Naive thymus-derived CD8-positive, alpha-beta T cell (primary cell): ENCODE measurements at places on chromosomes 4 and X. TPM values are rescaled to one million over a fixed set of nuclear protein-coding genes. Genes with fewer than 3 reads are reported as not detected.

SYTL4 gene
- polyA plus RNA-seq: not detected

SSX2 gene
- not detected for polyA plus RNA-seq

MUC7 gene
- not detected for polyA plus RNA-seq

FAM241A gene
- polyA plus RNA-seq: 4.1 TPM

MFSD8 gene
- 7.8 TPM for polyA plus RNA-seq

RNF128 gene
- polyA plus RNA-seq: not detected

RTL3 gene
- polyA plus RNA-seq: not detected

POU3F4 gene
- not detected for polyA plus RNA-seq

GRCh38 chrX:31092970-31093638 lies 21.3 kb upstream of the FTHL17 start:
- DNase-seq: no peak

GRCh38 chr4:138138774-138139173 lies 103.4 kb downstream of the SLC7A11 start:
- DNase-seq: no peak

- no peak for DNase-seq
Observed at GRCh38 chr4:77671051-77671450, 65.4 kb downstream of the CXCL13 start.

- no peak for DNase-seq
Observed at GRCh38 chr4:149349541-149349940, 466.1 kb downstream of the IQCM start.

- no peak for DNase-seq
Observed at GRCh38 chr4:38605181-38605752, 58.7 kb upstream of the KLF3 start.

- no peak for DNase-seq
Observed at GRCh38 chr4:153137677-153138630, 66.3 kb upstream of the TRIM2 start.

GRCh38 chr4:168511780-168512489 lies 15.1 kb downstream of the PALLD start:
- DNase-seq: peak; percentile 79

GRCh38 chrX:153649915-153650782 lies 3.1 kb downstream of the DUSP9 start:
- no peak for DNase-seq

GRCh38 chr4:66585767-66586166 lies 915.5 kb upstream of the EPHA5 start:
- no peak for DNase-seq

- DNase-seq: no peak
Observed at GRCh38 chrX:45445745-45446412, 245.2 kb upstream of the DIPK2B start.

DNA sequence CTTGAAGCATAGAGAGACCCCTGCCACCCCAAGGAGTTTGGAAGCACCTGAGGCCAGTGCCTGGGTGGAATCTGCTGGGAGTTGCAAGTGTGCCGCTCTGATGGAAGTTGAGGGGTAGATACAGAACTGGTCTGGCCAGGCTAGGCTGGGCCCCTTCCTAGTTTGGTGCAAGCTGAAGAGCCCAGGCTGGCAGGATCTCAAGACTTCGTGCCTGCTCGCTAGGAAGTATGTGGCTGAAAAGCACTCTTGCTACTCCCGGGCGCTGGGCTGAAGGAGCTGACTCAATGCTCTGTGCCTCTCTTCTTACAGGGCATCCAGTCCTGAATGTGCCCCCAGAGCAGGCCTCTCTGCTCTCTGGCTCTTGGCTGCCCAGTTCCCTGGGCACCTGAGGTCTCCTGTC lies 51.7 kb upstream of the PJA1 start:
- DNase-seq: no peak

DNA sequence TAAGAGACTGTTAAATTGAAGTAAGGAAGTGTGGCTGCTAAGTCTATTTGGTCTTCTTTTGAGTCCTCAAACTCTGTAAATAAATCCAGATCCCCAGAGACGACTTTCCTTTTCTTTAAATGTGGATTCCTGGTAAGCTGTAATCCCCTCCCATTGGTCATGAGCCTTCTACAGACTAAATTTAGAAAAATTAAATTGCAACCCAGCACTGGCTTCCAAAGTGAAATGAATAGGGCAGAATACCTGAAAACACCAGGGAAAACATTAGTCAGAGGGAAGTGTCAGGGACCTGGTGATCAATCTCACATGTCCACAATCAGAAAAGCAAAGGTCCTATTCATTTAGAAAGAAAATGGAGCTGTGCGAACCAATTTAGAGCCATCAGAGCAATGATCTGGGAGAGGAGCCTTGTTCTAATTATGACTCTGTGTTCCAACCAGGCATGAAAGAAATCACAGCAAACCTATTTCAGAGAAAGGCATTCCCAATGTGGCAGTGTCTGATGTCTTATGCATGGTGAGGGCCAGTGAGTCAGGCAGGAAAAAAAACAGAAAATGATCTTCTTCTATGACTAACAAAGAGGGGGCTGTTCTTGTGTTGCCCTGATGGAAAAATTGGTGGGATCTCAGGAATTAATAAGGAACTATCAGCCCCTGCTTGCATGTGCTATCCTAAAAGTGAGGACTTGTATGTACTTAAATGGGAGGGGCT lies 19.8 kb upstream of the CCDC149 start:
- no peak for DNase-seq

DNA sequence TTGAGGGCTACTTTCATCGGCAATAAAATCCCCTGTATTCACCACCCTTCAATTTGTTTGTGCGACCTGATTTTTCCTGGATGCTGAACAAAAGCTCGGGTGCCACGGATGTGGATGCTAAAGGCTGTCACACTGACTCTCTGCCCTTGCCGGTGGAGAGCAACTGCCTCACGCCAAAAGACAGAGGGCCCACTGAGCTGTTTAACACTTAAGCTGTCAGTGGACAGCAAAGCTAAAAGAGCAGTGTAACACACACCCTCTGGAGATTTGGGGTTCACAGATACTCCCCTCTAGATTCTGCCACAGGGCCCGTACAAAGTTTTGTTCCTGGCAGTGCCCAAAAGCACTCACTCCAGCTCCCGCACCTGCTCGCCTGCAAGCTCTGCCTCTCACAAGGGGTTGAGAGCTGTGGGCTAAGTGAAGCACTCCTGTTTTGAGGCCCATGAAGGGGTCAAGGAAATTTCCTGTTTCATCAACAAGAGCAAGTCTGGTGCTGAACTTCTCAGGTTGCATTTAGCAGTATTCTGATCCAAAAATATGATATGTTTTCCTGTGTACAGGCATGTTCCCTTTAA lies 1571.9 kb downstream of the ADGRL3 start:
- DNase-seq: no peak

DNA sequence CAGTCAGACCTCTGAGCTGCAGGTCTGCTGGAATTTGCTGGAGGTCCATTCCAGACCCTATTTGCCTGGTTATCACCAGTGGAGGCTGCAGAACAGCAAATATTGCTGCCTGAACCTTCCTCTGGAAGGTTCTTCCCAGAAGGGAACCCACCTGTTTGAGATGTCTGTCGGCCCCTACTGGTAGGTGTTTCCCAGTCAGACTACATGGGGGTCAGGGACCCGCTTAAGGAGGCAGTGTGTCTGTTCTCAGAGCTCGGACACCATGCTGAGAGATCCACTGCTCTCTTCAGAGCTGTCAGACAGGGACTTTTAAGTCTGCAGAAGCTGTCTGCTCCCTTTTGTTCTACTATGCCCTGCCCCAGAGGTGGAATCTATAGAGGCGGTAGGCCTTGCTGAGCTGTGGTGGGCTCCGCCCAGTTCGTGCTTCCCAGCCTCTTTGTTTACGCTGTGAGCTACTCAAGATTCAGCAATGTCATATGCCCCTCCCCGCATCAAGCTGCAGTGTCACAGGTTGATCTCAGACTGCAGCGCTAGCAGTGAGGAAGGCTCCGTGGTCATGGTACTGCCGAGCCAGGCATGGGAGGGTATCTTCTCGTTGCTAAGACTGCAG lies 44.1 kb upstream of the KDR start:
- DNase-seq: no peak

DNA sequence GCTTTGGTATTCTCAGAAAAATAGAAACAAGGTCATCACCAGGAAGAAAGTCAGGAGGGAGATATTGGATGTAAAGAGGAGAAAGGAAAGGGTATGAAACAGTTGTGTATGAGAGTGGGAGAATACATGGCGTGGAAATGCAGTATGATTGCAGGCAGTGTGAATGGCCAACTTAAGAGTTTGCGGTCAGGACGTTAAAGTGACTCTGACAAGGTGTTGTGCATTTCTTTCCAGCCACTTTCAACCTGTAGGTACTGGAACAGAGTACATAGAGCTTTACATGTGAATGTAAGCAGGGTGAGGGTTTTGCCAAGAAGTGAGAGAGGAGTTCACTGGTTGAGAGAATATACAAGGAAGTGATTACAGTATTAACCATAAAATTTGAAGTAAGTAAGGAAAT lies 15.7 kb downstream of the ATP10D start:
- DNase-seq: no peak

DNA sequence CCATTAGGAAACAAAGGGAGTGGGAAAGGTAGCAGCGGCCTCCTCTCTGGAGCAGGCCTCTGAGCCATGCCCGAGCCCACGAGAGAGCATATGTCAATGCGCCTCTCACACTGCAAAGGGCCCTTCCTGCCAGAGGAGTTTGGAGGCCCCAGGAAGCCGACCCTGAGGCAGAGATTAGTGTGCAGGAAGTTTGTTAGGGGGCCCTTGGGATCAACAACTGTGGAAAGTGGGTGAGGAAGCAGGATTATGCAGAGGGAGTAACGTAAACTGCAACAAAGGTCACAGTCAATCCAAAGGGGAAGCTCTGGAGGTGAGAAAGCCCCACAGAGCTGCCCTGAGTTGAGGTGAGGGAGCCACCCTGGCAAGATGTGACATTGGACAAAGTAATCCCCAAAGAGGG lies 17.4 kb downstream of the RTL5 start:
- DNase-seq: no peak

DNA sequence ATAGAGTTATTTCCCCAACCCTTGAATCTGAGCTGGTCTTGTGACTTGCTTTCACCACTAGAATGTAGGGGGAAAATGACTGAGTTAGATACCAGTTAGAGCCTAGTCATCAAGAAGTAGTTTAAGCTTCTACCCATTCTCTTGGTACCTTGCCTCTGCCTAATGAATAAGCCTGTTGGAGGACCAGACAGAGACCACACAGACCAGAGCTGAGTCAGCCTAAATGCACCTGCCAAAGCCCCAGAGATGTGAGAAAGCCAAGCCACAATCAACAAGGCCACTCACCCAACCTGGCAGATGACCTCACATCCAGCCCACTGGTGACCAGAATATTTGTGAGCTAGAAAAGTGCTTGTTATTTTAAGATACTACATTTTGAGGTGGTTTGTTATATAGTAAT lies 85.2 kb upstream of the DCLK2 start:
- no peak for DNase-seq

DNA sequence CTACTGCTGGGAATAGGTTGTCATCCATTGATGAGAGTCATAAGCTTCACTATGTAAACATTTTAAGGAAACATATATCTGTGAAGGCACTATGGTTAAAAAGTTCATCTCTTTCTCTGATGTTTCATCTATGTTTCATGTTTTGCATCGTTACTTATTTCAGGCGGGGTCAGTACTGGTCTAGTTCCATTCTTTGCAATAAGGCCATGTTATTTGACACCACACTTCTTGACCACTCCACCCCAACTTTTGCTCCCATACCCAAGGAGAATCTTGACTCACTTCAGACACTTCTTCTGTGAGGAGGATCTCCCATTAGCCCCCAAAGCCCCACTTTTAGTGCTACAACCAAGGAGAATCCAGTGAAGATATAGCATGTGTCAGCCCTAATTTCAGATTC lies 119.4 kb downstream of the GRIA3 start:
- DNase-seq: no peak
